ENCODE measurements at places on chromosomes 7 and 10.

- DNase-seq = no peak
Observed at GRCh38 chr7:2616387-2617324, 15.1 kb upstream of the TTYH3 start.

DNA sequence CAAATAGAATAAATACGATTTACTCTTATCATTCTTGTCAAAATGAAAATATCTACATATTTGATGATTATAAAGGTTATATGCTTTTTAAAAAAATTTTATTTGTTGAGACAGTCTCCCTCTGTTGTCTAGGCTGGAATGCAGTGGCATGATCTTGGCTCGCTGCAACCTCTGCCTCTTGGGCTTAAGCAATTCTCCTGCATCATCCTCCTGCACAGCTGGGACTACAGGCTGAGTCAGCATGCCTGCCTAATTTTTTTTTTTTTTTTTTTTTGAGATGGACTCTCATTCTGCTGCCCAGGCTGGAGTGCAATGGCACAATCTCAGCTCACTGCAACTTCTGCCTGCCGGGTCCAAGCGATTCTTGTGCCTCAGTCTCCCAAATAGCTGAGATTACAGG is 48.9 kb downstream of the PUS7 start:
- no peak for DNase-seq

- DNase-seq = no peak
Observed at GRCh38 chr7:1899196-1899595, 229.1 kb downstream of the ELFN1 start.

DNA sequence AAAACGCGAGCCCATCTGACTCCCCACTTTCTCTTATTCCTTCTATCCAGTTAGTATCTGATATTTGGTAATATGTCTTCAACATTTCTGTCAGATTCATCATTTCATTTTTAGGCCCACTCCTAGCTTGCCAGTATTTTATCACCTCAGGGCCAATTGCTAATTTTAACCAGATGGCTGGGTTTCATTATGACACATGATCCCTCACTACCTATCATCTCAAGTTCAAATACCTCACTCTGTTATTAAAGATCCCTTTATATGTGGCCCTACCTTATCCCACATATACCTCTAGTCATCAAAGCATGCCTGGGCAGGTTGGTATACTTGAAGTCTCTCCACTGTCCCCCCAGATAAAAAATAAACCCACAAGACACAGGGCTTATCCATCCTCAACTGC is 104.9 kb downstream of the RNLS start:
- DNase-seq = no peak

DNA sequence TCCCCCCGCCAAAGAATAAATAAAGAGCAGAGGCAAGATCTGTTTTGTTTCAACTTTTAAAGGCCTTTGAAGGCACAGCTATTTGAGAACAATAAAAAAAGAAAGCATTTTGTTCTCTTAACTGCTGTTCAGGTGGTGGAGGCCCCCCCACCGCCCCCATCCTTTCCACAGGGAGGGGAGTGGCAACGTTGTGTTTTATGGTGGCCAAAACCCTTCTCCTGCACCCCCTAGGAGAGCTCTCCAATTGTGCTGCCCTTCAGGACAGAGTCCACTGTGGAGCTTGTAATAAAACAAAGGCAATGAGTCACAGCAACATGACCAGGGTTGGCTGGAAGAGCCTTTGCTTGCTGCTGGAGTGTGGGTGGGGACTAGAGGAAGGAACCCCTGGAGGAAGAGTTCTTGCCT is 987.9 kb downstream of the KCNMA1 start:
- DNase-seq = no peak

DNA sequence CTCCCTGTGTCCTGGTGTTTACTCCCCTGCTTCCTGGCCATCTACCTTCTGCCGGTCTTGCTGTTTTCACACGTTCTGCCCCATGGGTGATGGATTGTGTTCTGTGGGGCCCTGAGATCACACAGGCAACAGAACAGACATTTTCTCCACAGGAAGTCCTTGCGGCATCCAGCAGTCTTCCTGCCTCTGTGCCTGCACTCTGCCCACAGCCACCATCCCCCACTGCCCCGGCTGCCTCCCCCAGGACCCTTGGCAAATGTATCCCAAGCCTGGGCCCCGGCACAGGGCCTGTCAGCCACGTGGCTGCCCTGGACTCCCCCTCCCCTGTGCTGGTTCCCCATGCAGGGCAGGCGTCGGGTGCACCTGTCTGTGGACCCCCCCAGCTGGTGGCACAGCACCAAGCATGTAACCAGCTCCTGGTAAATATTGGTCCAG is 184.2 kb downstream of the WDR37 start:
- no peak for DNase-seq

All from pulmonary artery endothelial cell (primary cell).